Hair follicle dermal papilla cell (primary cell): ENCODE measurements at places on chromosomes 1 and 21. TPM values are rescaled to one million over a fixed set of nuclear protein-coding genes. Genes with fewer than 3 reads are reported as not detected.

Gene HSPB7
- total RNA-seq = 20.6 and 22.2 TPM in 2 replicates

Gene SMPDL3B
- not detected in 2 replicates for total RNA-seq

Gene ERICH3
- total RNA-seq = not detected in 2 replicates

Gene TMEM51
- 1.5 and 1.7 TPM in 2 replicates for total RNA-seq

Gene PPP2R5A
- total RNA-seq = 33.0 and 39.8 TPM in 2 replicates

Gene C1QA
- total RNA-seq = not detected in 2 replicates

Gene YIPF1
- 18.8 and 22.4 TPM in 2 replicates for total RNA-seq

Gene ATAD3A
- 26.9 and 27.2 TPM in 2 replicates for total RNA-seq

Gene CCDC185
- total RNA-seq = not detected in 2 replicates

Gene OR2C3
- under 0.01 TPM in 2 replicates for total RNA-seq

Gene DNM3
- 9.7 and 11.0 TPM in 2 replicates for total RNA-seq

Gene B3GALT5
- total RNA-seq = 4.3 and 5.0 TPM in 2 replicates

Gene TDRD5
- not detected in 2 replicates for total RNA-seq

Gene NCF2
- total RNA-seq = not detected in 2 replicates

Gene CELA2B
- total RNA-seq = not detected in 2 replicates

Gene BEND5
- total RNA-seq = 0.32 and 0.85 TPM in 2 replicates

Gene FAAP20
- 24.4 and 24.7 TPM in 2 replicates for total RNA-seq

Gene CR1L
- not detected in 2 replicates for total RNA-seq

Gene LYSMD1
- total RNA-seq = 7.0 and 8.7 TPM in 2 replicates

Gene OR2AK2
- total RNA-seq = 0.49 TPM in 1 of 2 replicates, not detected in the other

Gene ATXN7L2
- total RNA-seq = 3.5 and 3.7 TPM in 2 replicates

Gene EDN2
- total RNA-seq = not detected in 2 replicates

Gene PFKFB2
- total RNA-seq = 8.1 and 15.7 TPM in 2 replicates

Gene OLFML3
- 264 TPM in 2 replicates for total RNA-seq

Gene OR2G6
- total RNA-seq = not detected in 2 replicates

Gene TRIM58
- 1.9 and 2.4 TPM in 2 replicates for total RNA-seq

Gene OR2L8
- 0.97 TPM in 1 of 2 replicates, not detected in the other for total RNA-seq

Gene MNDA
- total RNA-seq = not detected in 2 replicates

Gene FAM72A
- total RNA-seq = 2.3 TPM in 2 replicates

Gene SH2D1B
- total RNA-seq = not detected in 2 replicates

Gene USH2A
- total RNA-seq = under 0.01 and 0.16 TPM in 2 replicates

Gene H6PD
- 49.4 and 73.3 TPM in 2 replicates for total RNA-seq

Gene ATP1A2
- total RNA-seq = not detected in 2 replicates

Gene EXTL1
- total RNA-seq = 1.3 and 2.3 TPM in 2 replicates

Gene ANKRD45
- total RNA-seq = 0.16 and 0.36 TPM in 2 replicates

Gene MSH4
- 0.12 and 0.16 TPM in 2 replicates for total RNA-seq

Gene IL12RB2
- total RNA-seq = not detected in 2 replicates

Gene HSF2BP
- total RNA-seq = 0.97 and 2.3 TPM in 2 replicates

Gene LCE3E
- total RNA-seq = not detected in 2 replicates

Gene SAMSN1
- total RNA-seq = not detected in 2 replicates

Gene SPATA1
- 0.61 and 2.3 TPM in 2 replicates for total RNA-seq

Gene TOMM40L
- total RNA-seq = 13.3 and 13.5 TPM in 2 replicates

Gene C4BPB
- total RNA-seq = 0.24 and 0.32 TPM in 2 replicates

Gene TOMM20
- total RNA-seq = 72.9 and 84.2 TPM in 2 replicates
